NCI-H526 (cell line): ENCODE measurements at places on chromosomes 1 and 21.

GRCh38 chr1:196651079-196651478 is 764 bp upstream of the CFH start:
- no peak for DNase-seq

DNA sequence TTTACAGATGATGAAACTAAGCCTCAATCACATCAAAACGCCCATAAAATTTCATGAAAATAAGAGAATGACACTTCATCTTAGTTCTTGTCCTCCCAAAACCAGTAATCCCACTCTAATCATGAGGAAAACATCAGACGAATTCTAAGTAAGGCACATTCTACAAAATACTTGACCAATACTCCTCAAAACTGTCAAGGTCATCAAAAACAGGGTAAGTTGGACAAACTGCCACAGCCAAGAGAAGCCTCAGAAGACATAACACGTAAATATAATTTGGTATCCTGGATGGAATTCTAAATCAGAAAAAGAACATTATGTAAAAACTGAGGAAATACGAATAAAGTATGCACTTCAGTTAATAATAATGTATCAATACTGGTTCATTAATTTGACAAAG is 128.2 kb downstream of the DPYD start:
- DNase-seq = no peak

DNA sequence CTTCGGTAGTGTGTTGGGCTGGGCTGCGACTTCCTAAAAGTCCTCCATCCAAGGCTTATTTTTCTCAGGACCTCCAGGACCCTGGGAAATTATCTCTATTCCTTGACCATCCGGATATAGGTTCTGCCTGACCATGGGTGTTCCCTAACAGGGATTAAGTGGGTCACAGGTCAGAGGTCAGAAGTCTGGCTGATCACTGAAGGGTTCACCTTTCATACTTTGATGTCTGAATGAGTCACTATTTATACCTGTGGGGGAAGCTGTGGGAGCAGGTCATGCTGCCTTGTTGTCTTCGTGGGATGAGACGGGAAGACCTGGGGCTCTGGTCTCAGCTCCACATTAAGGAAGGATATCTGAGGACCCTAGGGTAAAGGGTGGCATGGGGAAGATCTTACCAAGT is 65.0 kb upstream of the ETV3 start:
- DNase-seq = no peak

DNA sequence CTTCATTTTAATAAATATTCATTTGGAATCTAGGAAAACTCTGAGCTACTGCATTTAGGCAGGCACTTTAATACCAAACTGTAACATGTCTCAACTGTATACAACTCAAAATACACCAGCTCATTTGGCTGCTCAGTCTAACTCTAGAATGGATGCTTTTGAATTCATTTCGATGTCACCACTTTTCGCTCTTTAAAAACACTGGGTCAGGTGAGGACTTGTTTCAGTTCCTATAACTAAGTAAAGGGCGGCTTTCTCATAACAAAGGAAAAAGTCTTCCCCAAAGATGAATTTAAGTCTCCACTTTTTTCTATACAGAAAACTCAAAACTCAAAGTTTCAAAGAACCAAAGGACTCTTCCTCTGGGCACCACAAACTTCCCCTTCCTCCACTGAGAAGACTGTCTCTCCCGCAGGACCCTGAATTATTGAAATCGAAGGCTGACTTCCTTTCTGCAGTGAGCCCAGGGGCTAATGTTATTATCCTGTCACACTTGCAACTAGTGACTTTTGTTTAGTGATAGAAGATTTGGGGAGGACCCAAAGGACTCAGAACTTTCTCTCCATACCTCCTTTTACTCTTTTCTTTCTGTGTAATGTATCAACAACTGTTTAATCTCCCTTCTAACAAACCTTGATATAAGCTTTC is 9.7 kb upstream of the DHX9 start:
- no peak for DNase-seq

GRCh38 chr1:220884109-220884980 is 5.1 kb downstream of the HLX start:
- DNase-seq = no peak

- DNase-seq = no peak
These were observed 84.0 kb downstream of the CD247 start for GRCh38 chr1:167434306-167434705.

DNA sequence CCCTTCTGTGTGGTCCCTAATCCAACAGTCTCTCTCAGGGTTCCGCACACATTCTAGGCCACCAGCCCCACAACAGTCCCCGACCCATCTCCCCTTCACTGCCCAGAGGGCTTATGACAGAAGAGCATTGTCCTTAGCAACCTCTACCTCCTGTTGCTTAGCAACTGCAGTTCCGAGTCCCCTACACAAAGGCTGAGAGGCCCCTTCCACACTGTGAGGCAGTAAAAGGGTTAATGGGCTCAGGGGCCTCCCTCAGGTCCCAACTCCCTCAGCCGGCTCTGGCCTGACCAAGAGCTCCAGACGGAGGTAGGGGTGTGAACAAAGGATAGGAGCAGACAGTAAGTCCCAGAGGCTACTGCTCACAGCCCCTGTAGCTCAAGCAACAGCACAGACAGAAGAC is 4.3 kb downstream of the IGSF9 start:
- DNase-seq = no peak

DNA sequence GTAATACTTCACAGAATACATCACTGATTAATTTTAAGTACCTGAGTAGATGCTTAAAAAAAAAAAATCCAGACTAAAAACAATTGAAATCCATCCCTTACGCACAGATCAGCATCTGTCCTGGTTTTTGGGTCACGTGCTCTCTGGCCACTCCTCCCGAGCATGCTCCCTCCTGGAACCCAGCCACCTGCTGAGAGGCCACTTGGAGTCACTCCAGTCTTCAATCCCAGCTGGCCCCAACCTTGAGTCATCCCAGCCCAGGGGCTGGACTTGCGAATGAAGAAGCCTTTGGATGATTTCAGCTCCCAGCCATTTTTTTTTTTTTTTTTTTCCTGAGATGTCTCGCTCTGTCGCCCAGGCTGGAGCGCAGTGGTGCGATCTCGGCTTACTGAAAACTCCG is 8.9 kb downstream of the MAP1LC3C start:
- no peak for DNase-seq

- no peak for DNase-seq
These were observed 12.4 kb upstream of the PARP1 start for GRCh38 chr1:226420328-226420727.

- no peak for DNase-seq
These were observed 63.0 kb upstream of the PRDX6 start for GRCh38 chr1:173414136-173414535.

- peak; percentile 10 for DNase-seq
These were observed 38.8 kb upstream of the SRSF10 start for GRCh38 chr1:24018611-24019580.

DNA sequence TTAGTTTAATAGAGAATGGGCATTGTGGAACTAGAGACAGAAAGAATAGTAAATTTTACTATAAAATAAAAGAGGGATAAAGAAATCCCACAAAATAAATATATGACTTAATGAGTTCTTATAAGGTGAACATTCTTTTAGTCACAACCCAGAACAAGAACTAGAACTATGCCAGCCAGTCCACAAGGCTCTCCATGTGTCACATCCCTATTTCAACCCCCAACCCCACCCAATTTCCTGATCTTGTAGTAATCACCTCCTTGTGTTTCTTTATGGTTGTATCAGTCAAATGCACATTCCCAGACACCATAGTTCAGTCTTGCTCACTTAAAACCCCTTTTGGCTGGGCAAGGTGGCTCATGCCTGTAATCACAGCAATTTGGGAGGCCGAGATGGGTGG is 662.3 kb upstream of the CAMK1G start:
- DNase-seq = no peak

- DNase-seq = peak; percentile 34
These were observed 16.6 kb upstream of the KLHDC7A start for GRCh38 chr1:18463984-18464664.

DNA sequence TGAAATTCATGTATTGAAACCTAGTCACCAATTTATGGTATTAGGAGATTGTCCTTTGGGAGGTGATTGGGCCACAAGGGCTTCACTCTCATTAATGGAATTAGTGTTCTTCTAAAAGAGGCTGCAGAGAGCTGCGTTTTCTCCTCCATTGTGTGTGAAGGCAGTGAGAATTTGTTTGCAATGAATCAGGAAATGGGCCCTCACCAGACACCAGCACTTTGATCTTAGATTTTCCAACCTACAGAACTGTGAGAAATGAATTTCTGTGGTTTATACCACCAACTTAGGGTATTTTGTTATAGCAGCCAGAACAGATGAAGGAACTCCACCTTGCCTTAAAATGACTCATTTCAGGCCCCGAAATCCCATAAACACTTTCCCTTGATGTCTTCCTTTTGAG is 544.2 kb downstream of the RWDD3 start:
- DNase-seq = no peak

- DNase-seq = no peak
These were observed 429.4 kb upstream of the TMPRSS15 start for GRCh38 chr21:18832950-18833349.

DNA sequence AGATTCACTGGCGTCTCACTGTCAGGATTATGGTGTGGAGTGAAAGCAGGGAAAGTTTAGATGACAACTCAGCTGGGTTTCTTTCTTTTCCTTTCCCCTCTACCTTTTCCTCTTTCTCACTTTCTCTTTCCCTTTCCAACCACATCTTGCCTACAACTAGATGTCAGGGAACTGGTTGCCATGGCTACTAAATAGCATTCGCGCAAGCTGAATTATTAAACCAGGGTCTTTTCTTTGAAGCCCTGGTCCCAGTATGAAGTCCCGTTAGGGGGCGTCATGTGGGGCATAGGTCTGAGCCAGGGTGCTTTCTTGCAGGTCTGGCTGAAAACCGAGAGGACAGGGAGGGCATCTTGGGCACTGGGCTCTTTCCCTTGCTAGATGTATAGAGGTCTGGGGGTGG is 168.4 kb upstream of the CACNA1E start:
- no peak for DNase-seq

DNA sequence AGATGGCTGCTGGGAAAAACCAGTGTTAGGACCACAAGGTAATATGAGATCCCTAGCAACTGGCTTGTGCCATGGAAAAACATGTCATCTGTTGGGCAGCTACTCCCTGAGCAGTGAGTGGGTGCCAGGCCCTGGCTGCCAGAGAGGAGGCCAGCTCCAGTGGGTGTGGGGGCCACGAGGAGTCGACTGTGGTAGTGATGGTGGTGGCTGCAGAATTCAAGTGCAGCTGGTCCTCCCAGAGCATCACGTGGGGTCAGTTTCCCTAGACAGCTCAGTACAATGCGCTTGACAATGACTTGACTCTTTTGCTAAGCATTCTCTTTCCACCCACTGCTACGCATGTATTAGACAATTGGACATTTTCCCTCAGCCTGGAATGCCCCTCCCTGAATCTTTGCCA is 14.5 kb upstream of the CDC42 start:
- no peak for DNase-seq

- DNase-seq = no peak
These were observed 115.7 kb downstream of the NEK7 start for GRCh38 chr1:198272492-198272891.

- peak; percentile 81 for DNase-seq
These were observed 133.4 kb downstream of the COP1 start for GRCh38 chr1:176073524-176074157.

GRCh38 chr1:6897138-6897537 is 111.9 kb downstream of the CAMTA1 start:
- no peak for DNase-seq

DNA sequence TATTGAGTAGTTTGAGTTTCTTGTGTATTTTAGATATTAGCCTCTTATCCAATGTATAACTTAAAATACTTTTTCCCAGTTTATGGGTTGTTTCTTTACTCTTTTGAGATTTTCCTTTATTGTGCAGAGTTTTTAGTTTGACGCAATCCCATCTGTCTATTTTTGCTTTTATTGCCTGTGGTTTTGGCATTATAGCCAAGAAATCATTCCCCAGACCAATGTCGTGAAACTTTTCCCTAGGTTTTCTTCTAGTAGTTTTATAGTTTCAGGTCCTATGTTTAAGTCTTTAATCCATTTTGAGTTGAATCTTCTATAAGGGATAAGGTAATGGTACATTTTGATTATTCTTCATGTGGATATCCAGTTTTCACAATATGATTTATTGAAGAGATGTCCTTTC is 87.6 kb downstream of the LEPR start:
- no peak for DNase-seq

DNA sequence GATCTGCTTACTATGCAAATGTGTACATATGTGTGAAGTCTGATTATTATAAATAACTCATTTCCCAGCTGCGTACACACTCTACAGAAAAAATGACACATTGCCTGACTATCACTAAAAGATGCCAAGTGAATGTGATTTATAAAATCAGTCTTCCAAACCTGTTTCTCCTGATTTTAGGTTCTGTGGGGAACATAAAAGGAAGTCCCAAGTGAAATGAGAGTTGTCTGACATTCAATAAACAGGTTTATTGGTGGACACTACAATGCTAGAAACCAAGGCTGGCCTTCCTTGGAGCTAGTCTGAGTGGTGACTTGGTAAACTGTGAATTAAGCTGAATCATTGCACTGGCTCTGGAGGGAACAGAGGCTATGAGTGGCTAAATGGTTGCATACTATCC is 287.9 kb upstream of the ESRRG start:
- no peak for DNase-seq

- no peak for DNase-seq
These were observed 25.7 kb downstream of the AADACL4 start for GRCh38 chr1:12669529-12670068.

GRCh38 chr1:33298623-33299277 is 22.1 kb downstream of the A3GALT2 start:
- peak; percentile 28 for DNase-seq

GRCh38 chr1:206753141-206753540 is 17.4 kb upstream of the IL19 start:
- DNase-seq = no peak

DNA sequence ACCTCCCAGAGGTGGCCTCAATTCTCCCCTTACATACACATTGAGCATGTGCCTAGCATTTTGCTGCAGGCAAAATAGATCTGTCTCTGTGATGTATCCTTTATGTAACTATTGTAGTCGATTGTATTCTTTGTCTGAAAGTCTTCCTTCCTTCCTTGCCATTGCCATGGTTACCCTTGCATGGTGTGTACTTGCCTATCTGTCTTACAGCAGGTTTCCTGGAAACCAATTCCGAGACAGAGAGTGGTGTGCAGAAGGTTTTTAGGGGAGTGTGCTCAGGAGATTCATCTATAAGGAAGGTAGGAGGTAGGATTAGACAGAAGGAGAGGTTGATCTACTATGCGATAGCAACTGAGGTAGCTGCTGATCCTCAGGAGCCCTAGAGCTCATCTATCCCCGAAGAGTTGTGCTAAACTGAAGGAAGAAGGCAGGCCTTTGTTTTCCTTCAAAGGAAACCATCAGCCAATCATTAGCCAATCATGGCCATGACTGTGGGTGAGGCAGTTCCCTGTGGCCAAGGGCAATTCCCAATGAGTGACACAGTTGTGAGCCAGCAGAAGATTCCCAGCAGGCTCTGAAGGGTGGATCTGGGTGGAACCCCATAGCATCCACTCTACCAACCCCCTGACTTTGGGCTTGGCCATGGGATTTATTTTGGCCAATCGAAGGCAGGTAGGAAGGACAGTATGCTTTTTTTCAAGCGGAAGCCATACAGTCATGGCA is 15.0 kb downstream of the CITED4 start:
- DNase-seq = no peak

- no peak for DNase-seq
These were observed 37.4 kb upstream of the ZBTB40 start for GRCh38 chr1:22414244-22414751.

GRCh38 chr21:37675202-37675801 is 241.0 kb downstream of the KCNJ6 start:
- DNase-seq = peak; percentile 5

GRCh38 chr1:154404511-154404931 is 622 bp upstream of the IL6R start:
- peak; percentile 63 for DNase-seq

- DNase-seq = no peak
These were observed 1.5 kb downstream of the SCNN1D start for GRCh38 chr1:1281533-1282321.
